Posterior vena cava (tissue), 2 donors: ENCODE measurements at places on chromosomes 1 and 21. TPM values are rescaled to one million over a fixed set of nuclear protein-coding genes. Genes with fewer than 3 reads are reported as not detected.

The NGF gene
- 6.7 TPM for total RNA-seq

The NEK7 gene
- total RNA-seq = 117 TPM

The HMGCS2 gene
- total RNA-seq = not detected

The LCA5L gene
- 1.7 TPM for total RNA-seq

The SLAMF9 gene
- total RNA-seq = 0.38 TPM

The APOBEC4 gene
- total RNA-seq = not detected

The OPTC gene
- not detected for total RNA-seq

The AJAP1 gene
- 0.32 TPM for total RNA-seq

The PRSS38 gene
- total RNA-seq = not detected

The OPRD1 gene
- total RNA-seq = not detected

The WLS gene
- 53.3 TPM for total RNA-seq

The ADAMTSL4 gene
- 99.6 TPM for total RNA-seq

The TSTD1 gene
- total RNA-seq = 4.5 TPM

The ZNF683 gene
- total RNA-seq = not detected

The AADACL3 gene
- not detected for total RNA-seq

The LAMB3 gene
- 1.5 TPM for total RNA-seq

The RIPK4 gene
- 0.69 TPM for total RNA-seq

The CHD5 gene
- total RNA-seq = 1.4 TPM

The OR2W3 gene
- total RNA-seq = 0.33 TPM

The HSD3B2 gene
- total RNA-seq = not detected

The MTARC1 gene
- total RNA-seq = 6.7 TPM

The OVAAL gene
- not detected for total RNA-seq

The SPRR2G gene
- total RNA-seq = not detected

The RSRP1 gene
- total RNA-seq = 67.5 TPM

The SPRR1B gene
- not detected for total RNA-seq

The GRIK3 gene
- total RNA-seq = 0.23 TPM

The SELL gene
- 5.5 TPM for total RNA-seq

The TNFSF4 gene
- 1.2 TPM for total RNA-seq

The CTSS gene
- total RNA-seq = 50.2 TPM

The KIFAP3 gene
- 31.4 TPM for total RNA-seq

The PTPRC gene
- total RNA-seq = 41.7 TPM

The AIRE gene
- not detected for total RNA-seq

The GPX7 gene
- 8.1 TPM for total RNA-seq

The C8A gene
- total RNA-seq = not detected

The CD160 gene
- not detected for total RNA-seq

The REN gene
- total RNA-seq = not detected

The EPHA10 gene
- total RNA-seq = 0.05 TPM

The OLIG2 gene
- total RNA-seq = not detected

The TRIM67 gene
- total RNA-seq = not detected

The GSTM5 gene
- 16.7 TPM for total RNA-seq

The HEYL gene
- 25.2 TPM for total RNA-seq

The KLF18 gene
- total RNA-seq = not detected

The TEX50 gene
- total RNA-seq = not detected

The ORC1 gene
- total RNA-seq = 0.52 TPM

The DIRAS3 gene
- total RNA-seq = 4.1 TPM

The MTARC2 gene
- total RNA-seq = 15.2 TPM

The TSACC gene
- total RNA-seq = not detected
